ENCODE measurements at places on chromosomes 1 and 21. TPM values are rescaled to one million over a fixed set of nuclear protein-coding genes. Genes with fewer than 3 reads are reported as not detected.

The LRRC7 gene
- 0.21 TPM for total RNA-seq

The LHX8 gene
- not detected for total RNA-seq

The OR2T33 gene
- total RNA-seq = not detected

The ZRANB2 gene
- total RNA-seq = 56.3 TPM

The GADD45A gene
- 29.4 TPM for total RNA-seq

The GPR3 gene
- total RNA-seq = 0.49 TPM

The MSTO1 gene
- total RNA-seq = 15.5 TPM

The THEM5 gene
- total RNA-seq = not detected

The PPFIA4 gene
- 7.3 TPM for total RNA-seq

The CRNN gene
- total RNA-seq = not detected

The RGS2 gene
- 28.6 TPM for total RNA-seq

The PALMD gene
- total RNA-seq = 1.4 TPM

The CD1B gene
- total RNA-seq = not detected

The ATXN7L2 gene
- total RNA-seq = 4.0 TPM

The TFF2 gene
- total RNA-seq = 2.5 TPM

The CSMD2 gene
- total RNA-seq = 0.05 TPM

The DNAI4 gene
- 12.8 TPM for total RNA-seq

The IBA57 gene
- total RNA-seq = 11.0 TPM

DNA sequence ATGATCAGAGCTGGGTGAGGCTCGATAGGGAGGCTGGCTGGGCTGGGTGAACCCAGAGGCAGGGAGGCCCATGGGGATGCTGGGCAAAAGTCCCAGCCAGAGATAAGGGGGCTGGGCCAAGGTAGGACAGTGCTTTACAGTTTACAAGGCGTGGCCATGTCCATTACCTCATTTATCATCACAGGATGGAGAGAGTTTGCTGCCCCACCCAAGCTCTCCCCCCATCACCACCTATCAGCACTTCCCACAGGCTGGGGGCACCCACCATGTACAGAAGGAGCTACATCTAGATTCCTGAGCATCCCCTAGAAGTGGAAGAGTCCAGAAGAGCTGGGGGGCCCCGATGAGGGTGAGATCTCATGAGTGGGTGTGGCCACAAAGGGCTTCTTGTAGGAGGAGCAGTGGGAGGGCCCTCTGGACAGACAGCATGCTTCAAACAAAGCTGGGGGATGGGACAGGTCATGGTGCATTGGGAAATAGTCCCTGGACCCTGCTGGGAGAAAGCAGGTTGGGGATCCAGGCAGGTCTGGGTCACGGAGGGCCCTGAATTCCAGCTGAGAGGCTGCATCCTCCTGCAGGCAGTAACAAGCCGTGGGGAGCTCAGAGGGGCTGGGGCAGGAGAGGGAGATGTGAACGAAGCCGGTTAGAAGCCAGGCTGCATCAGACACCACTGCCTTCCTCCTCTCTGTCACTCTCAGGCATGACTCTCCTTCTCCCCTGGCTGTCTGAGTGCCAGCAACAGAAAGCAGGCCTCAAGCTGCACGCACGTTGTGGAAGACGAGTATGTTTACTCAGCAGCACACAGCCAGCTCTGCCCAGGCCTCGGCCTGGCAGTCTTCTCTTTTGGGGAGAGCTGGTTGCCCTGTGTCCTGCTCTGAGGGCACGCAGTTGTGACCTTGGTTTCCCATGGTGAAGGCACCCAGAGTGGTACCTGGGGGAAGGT lies 202.3 kb downstream of the HIVEP3 start:
- no peak for DNase-seq

DNA sequence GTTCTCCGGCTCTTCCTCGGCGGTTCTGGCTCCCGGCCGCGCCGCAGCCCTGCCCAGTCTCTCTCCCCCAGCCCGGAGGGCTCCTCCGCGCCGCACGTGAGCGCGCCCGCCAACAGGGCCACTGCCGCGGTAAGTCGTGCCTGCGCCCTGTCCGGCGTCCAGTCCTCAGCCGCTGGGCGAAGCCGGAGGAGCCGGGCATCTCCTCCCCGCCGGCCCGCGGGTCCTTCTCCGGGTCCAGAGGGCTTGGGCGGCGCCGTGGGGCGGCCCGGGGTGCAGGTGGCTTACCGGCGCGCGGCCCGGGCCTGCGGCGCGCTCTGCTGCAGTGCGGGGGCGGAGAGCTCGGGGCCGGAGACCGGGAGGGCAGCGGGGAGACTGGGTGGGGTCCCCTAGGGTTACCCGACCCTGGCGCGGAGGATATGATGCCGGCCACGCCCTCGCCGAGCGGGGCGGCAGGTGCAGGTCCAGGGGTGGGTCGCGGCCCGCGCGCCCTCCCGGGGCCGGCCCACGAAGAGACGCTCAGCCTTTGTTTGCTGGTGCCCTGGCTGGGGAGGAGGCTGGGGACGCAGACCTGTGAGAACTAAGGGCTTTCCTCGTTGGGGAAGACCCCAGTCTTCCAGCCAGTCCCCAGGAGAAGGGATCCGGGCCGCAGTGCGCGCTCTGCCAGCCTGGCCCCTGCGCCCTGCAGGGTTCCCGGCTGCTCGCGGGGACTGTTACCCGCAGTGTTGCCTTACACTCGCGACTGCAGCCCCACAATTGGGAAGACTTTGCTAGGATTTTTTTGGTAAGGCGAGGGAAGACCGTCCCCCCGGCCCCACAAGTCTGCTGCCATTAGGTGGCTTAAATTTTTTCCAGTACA lies at the start of gene DOP1B:
TSS of gene DOP1B (plus strand) at position 10 of the 856 bp plus-strand sequence. CDS start 7,910 bp downstream, outside the sequence.
- peak; percentile 72 for DNase-seq

GRCh38 chr1:176857632-176858031 lies 306.9 kb downstream of the ASTN1 start:
- no peak for DNase-seq

DNA sequence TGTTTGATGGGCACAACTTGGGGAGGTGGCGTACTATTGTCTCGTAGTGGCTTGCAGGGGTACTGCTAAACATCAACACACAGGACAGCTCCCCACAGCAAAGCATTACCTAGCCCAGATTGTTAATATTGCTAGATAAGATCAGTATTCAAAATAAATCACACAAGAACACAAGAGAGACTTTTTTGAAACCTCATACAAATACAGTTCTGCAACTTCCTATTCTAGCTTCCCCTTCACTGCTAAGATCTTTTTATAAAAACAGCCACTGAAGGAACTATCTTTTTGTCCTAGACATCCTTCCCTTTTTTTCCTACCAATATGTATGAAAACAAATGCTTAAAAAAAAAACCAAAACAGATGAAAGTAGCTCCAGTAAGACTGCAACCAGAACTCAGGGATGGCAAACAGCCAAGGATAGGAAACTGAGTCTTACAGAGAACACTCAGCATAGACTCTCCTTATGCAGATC lies 137.8 kb upstream of the KRTAP19-8 start:
- DNase-seq = no peak

- no peak for DNase-seq
These were observed 67.1 kb upstream of the PTGFRN start for GRCh38 chr1:116842654-116843053.

- no peak for DNase-seq
These were observed 6.5 kb downstream of the LCE7A start for GRCh38 chr1:152866321-152866720.

DNA sequence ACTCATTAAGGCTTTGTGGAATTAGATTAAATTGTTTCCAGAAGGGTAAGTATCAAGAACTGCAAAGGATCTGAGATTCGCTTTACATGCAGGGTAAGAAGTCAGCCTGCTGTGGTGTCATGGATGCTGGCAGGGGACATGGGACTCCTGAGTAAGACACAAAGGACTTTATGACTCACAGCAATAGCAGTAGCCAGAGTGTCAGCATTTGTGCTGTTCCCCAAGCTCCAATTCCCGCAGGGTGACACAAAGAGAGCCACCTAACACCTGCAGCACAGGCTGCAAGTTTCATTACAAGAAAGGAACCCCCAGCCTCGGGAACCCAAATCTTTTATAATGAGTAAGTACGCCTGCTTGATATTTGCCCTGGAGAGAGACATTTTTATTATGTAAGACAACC lies 298.1 kb upstream of the POU3F1 start:
- no peak for DNase-seq

- DNase-seq = no peak
These were observed 95.4 kb downstream of the RNF220 start for GRCh38 chr1:44500181-44501046.

DNA sequence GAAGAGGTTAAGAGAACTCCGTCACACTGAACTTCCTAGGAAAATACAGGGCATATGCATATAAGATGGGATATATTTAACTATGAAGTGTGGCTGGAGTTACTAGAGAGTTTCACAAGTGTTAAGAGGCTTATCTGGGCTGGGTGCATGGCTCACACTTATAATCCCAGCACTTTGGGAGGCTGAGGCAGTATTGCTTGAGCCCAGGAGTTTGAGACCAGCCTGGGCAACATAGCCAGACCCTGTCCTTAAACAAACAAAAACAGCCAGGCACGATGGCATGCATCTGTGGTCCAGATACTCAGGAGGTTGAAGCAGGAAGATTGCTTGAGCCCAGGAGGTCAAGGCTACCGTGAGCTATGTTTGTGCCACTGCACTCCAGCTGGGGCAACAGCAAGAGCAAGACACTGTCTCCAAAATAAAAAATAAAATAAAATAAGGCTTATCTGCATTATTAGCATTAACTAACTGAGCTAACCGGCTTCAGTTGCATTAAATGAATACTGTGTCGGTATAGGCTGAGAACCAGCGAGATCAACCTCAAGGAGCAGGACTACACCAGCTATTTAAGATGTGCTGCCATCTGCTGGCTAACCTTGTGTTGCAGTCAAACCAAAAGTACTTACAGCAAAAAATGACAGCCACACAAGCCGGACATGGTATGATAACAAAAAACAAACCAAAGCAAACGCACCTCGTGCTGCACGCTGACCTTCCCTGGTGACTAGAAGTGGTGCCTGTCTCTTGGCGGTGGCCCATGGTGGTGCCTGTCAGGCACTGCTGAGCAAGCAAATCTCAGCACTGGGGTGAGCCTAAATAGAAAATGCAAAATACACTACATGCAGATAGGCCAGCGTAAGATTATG lies 19.7 kb upstream of the RBBP5 start:
- peak; percentile 80 for DNase-seq

GRCh38 chr1:211484755-211485479 lies 7.0 kb downstream of the RD3 start:
- DNase-seq = no peak

- DNase-seq = no peak
These were observed 37.5 kb upstream of the KCNA10 start for GRCh38 chr1:110556471-110556807.

- no peak for DNase-seq
These were observed 3.5 kb upstream of the ACTA1 start for GRCh38 chr1:229437443-229437842.

DNA sequence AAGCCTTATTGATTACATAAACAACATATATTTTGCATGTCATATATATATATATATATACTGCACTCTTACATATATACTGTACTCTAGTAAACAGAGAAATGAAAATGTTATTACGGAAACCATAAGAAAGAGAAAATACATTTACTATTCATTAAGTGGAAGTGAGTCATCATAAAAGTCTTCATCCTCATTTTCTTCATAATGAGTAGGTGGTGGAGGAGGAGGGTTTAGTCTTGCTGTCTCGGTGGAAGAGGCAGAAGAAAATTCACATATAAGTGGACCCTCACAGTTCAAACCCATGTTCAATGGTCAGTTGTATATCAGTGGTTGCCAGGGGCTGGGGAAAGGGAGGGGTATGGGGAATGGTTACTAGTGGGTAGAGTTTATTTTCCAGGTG lies 8.0 kb upstream of the IFNLR1 start:
- no peak for DNase-seq

DNA sequence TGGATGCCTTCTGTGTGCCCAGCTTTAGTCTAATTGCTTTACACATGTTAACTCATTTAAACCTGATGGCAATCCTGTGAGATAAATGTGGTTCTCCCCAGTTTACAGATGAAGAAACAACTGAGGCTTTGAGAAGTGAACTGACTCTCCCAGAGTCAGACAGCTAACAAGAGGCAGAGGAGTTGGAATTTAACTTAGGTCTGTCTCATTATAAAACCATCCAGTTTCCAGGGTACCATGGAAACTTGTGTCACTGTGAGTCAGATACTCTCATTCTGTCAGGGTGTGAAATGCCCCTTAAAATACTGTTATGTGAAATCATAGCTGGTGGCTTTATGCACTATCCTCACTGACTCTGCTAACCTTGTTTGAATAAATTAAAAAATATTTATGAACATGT lies 206.6 kb downstream of the PBX1 start:
- DNase-seq = no peak

GRCh38 chr1:161013488-161014230 lies 7.3 kb downstream of the F11R start:
- peak; percentile 94 for DNase-seq

DNA sequence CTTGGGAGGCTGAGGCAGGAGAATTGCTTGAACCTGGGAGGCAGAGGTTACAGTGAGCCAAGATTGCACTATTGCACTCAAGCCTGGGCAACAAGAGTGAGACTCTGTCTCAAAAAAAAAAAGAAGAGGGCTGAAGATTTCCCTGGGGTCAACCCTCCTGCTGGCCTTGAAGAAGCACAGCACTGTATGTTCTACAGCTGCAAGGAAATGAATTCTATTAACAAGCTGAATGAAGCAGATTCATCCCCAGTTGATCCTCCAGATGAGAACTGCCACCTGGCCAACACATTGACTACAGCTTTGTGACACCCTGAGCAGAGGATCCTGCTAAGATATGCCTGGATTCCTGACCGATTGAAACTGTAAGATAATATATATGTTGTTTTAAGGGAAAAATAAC lies 129.5 kb downstream of the ADSS2 start:
- no peak for DNase-seq

GRCh38 chr1:116559304-116559761 lies 11.5 kb downstream of the CD58 start:
- DNase-seq = no peak

GRCh38 chr1:205447457-205448341 lies 8.1 kb downstream of the BLACAT1 start:
- no peak for DNase-seq

DNA sequence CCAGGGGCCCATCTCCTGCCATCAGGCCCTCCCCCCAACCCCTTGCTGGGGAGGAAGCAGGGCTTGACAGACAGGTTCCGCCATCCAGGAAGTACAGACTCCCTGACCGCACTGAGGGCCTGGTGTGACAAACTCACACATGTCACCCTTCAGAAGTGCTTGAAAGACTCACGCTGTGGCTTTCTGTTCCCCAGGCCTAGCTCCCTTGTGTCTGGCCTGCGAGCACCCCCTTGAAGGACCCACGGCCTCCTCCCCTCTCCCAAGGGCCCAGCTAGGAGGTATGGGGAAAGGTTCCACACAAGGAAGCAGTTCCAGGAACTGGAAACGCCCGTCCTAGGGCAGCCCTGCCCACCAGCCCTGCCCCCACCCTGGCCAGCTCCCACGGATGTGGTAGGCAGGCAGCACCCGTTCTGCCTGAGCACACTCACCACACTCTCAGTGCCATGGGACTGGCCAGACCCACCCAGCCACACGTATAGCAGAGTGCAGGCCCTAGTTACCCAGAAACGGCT lies 26.7 kb downstream of the SLC2A1 start:
- DNase-seq = peak; percentile 91

GRCh38 chr1:245201827-245202226 lies 47.0 kb downstream of the KIF26B start:
- no peak for DNase-seq

All from colonic mucosa (tissue), 4 donors.